ENCODE measurements at places on chromosomes 12 and 14.

GRCh38 chr14:100826391-100827100 lies 628 bp downstream of the MEG3 start:
- no peak for DNase-seq

DNA sequence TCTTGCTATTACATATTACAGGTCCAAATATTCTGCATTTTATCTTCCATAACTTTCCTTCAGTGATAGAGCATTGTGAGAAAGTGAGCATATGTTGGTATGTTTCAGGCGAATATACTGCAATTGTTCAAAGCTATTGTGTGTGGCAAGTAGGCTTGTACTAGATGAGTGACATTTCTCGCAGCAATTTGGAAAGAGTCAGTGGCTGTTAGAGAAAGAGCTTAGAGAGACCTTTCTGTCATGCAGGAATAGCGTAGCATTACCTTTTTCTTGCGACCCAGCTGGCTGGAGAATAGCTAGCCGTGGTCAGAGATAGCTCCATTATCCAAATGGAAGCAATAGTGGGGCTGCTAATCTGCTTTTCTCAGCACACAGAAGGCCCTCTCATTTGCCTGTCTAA lies 678.5 kb upstream of the FOXG1 start:
- no peak for DNase-seq

DNA sequence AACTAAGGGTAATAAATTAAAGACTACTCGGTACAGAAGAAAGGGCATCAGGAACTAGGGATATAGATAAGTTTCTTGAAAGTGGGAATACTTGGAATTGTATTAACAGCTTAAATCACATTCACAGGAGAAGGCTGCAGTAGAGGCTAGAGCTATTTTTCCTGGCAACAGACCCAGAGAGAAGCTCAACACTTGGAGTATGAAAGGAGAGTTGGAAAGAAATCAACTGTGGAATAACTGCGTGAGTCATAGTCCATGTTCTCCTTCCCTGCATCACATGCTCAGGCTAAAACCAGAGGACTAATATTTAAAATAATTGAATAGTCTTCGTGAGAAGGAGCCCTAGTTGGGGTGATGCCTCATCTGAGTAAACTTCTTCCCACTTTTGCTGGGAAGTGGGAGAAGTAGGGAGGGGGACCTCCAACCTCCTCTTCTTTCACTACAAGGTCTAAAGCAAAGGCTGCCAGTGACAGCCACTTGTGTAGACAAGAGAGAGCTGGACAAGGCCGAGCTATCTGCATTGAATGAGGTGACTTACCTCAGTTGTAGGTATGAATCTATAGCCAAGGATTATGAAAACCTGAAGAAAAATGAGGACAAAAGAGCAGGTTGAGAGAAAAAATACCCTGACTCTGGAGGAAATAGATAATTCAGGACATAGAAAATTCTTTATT lies 32.7 kb downstream of the DYRK2 start:
- DNase-seq, result no peak

- peak; percentile 10 for DNase-seq
Observed at GRCh38 chr12:116955382-116956021, 44.8 kb downstream of the FBXW8 start.

DNA sequence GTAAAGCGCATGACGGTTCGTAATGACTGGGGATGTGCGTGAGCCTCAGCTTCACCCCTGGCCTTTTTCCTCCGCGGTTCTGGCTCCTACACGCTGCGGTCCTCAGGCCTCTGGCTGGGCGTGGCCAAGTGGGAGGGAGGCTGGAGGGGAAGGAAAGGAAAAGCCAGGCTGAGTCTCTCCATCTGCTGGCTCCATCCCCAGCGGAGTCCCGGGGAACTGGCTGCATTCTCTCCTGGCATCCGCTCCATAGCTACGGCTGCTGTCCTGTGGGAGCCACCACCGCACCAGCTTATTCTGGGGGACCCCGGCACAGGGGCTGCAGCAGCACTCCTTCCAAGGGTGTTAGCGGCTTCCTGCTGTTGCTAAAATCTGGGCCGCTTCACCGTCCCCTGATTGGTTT lies 68.2 kb upstream of the SLC24A4 start:
- DNase-seq, result no peak

GRCh38 chr12:117052386-117053049 lies 46.7 kb downstream of the TESC start:
- DNase-seq, result no peak

- no peak for DNase-seq
Observed at GRCh38 chr12:113077057-113077858, 20.7 kb downstream of the DTX1 start.
